ENCODE measurements at places on chromosomes 16 and 17. TPM values are rescaled to one million over a fixed set of nuclear protein-coding genes. Genes with fewer than 3 reads are reported as not detected.

Gene SMTNL2
- not detected for total RNA-seq

Gene XYLT1
- 11.5 TPM for total RNA-seq

Gene NPIPA8
- 8.4 TPM for total RNA-seq

Gene RNF213
- total RNA-seq = 60.1 TPM

Gene CCL1
- not detected for total RNA-seq

Gene RUNDC3A
- 0.18 TPM for total RNA-seq

Gene SYNGR3
- 1.8 TPM for total RNA-seq

DNA sequence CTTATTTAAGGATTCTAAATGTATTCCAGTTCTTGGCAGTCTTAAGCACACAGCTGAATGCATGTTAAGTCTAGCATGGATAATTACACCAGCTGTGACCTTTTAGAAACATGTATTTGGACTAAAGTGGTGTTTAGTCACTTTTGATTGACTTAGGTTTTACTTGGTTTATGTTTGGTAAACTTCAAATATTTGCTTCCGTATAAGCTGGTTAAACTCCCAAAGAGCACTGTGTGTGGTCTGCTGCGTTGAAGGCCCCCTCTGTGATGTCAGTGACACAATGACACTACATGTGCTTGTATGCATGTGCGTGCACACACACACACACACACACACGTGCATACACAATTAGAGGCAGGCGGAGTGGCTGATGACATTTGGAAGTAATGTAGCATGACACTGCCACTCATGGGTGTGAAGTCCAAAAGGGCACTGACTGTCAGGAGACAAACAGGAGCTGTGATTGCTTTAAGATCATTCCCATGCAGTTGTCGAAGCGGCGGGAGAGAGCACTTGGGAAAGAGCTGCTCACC, 156.1 kb upstream of the CDH13 start:
- no peak for DNase-seq

DNA sequence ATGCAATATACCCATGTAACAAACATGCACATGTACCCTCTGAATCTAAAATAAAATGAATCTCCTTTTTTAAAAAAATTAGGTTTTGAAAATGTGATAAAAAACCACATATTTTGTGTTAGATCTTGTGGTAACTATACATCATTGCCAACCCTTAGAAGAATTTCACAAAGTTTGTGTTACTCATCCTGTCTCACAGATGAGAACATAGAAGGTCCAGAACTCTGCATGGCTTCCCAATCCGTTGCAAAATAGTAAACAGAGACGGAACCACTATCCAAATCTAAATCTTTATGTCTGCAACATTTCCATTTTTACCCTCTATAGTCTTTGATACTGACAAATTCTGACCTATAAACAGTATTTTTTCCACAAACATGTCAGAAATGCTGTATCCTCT, 759.9 kb downstream of the KCNJ2 start:
- no peak for DNase-seq

GRCh38 chr17:78567991-78568390, 9.2 kb downstream of the DNAH17 start:
- DNase-seq = no peak

DNA sequence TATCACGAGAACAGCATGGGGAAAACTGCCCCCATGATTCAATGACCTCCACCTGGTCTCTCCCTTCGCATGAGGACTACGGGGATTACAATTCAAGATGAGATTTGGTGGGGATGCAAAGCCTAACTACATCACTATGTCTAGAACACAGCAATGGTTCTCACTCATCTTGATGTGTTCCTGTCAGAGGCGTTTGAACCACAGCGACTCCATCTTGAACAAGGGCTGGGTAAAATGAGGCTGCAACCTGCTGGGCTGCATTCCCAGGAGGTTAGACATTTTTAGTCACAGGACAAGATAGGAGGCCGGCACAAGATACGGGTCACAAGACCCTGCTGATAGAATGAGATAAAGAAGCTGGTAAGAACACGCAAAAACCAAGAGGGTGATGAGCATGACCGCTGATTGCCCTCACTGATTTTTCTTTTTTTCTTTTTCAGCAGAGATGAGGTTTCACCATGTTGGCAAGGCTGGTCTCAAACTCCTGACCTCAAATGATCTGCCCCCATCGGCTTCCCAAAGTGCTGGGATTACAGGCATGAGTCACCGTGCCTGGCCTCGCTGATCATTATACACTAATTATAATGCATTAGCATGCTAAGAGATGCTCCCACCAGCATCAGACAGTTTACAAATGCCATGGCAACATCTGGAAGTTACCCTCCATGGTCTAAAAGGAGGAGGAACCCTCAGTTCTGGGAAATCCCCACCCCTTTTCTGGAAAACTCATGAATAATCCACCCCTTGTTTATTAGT, 3.0 kb upstream of the PPY start:
- no peak for DNase-seq

DNA sequence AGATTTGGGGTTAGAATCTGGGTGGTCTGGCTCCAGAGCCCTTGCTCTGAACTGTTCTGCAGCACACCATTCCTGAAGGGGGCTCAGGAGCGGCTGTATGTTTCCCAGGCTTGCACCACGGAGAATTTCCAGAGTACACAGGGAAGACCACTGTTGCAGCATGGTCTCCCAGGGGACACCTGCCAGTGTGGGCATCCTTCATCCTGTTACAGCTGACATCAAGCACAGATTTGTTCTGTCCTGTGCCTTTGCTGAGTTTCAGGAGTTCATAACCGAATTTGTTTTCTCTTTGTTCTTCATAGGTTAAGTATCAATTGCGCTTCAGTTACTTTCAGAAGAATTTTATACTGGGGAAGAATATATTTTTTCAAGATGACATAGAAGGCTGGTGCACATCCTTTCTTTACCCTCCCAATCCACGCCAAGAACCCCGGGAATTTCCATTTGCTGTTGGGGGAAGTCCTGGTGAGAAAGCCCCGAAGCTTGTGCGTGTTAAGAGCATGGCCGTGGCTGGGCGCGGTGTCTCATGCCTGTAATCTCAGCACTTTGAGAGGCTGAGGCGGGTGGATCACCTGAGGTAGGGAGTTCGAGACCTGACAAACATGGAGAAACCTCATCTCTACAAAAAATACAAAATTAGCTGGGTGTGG, 26.3 kb upstream of the ABCA3 start:
- DNase-seq = no peak

DNA sequence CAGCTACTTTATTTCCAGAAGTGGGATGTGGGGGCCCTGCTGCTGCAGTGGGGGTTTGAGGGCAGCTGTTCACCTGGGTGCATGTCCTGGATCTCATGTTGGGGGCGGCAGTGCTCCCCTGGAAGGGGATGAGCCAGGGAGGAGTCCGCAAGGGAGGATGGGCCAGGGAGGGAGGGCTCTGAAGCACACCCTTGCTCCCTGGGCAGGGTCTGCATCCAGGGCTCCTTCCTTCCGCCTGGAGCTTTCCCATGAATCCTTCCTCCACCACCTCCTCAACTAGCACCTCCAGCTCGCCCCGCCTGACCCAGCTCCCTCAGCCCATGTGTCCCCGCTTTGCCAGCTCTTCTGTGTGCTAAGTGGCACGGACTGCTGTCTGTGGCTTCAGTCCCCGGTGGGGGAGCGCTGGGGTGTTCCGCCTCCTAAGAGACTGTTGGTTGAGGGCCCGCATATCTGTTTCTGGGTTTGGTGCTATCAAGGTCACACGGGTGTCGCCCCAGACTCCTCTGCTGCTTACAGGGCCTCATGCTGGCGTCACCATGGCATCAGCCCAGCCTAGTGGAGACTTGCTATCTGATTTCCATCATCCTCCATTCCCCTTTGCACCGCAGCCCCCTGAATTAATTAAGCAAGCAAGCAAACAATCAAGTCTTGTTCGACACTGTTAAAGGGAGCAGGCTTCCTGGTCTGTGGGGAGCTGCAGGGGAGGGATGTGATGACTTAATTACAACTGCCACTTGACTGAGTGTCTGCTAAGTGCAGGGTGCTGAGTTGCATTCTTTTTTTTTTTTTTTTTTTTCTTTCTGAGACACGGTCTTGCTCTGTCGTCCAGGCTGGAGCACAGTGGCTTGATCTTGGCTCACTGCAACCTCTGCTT, 71.8 kb downstream of the PRKCA start:
- no peak for DNase-seq

- no peak for DNase-seq
Measured at GRCh38 chr17:78147315-78147998, 1.3 kb downstream of the C17orf99 start.

- DNase-seq = no peak
Measured at GRCh38 chr17:279776-280175, 72.8 kb downstream of the RPH3AL start.

GRCh38 chr16:59591480-59591879, 857.4 kb upstream of the GOT2 start:
- no peak for DNase-seq

- peak; percentile 33 for DNase-seq
Measured at GRCh38 chr17:62109378-62109902, 44.4 kb upstream of the MED13 start.

GRCh38 chr16:15887283-15887682, 1.1 kb downstream of the CEP20 start:
- no peak for DNase-seq

GRCh38 chr17:77006971-77007649, 133.7 kb upstream of the SEC14L1 start:
- no peak for DNase-seq

DNA sequence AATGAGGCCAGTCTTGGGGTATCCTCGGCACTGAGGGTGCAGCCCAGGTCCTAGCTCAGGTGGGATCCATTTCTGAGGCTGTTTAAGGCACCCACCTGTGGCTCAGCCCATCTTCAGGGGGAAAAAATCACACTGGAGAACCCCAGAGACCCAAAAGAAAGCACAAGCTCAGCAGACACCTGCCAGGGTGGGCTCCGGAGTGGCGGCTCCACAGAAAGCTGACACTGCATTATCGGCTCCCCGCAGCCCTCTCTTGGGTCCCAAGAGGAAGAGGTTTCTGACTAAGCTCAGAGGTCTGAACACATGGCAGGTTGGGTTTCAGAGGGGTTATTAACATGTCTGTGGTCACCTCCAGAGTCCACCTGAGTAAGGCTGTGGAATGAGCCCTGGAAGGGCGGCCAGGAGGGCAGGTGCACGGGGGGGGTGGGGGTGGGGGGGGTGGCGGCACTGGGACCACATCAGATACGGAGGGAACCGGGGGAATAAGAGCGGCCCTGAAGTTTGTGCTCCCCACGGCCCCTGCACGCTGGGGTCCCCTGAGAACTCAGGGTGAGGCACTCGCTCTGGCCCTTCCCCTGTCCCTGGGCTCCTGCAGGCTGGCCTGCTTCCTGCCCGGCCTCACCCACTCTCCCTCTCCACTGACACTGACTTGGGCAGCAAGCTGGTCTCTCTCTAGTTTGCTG, 79.5 kb downstream of the TIMM22 start:
- no peak for DNase-seq

DNA sequence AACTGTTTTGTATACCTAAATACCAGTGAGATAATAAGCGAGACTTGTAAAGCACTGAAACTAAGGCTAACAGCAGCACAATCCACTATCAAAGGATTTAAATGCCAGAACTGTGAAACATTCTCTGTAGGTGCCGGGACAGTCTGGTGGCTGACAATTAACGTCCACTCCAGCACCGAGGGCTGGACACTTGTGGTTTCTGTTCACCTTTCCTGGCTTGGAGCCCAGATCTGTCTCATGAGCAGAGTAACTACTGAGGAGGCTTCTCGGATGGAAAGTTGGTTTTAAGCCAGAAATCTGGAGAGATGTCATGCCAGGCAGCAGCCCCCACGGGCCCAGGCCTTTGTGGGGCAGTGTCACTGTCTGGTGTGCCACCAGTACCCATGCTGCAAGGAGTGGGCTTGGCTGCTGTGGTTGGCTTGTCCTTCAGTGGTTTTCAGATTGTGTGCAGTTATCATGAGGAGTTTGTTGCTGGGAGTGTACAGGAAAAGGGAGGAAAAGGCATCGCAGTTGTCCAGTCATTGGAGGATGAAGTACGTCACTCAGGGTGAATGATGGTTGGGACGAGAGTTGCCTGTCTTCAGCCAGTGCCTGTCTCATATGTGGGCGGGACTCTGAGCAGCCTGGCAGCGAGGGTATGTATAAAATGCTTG, 35.5 kb downstream of the UBN1 start:
- peak; percentile 46 for DNase-seq

GRCh38 chr16:79347277-79347676, 253.3 kb downstream of the MAF start:
- DNase-seq = no peak

DNA sequence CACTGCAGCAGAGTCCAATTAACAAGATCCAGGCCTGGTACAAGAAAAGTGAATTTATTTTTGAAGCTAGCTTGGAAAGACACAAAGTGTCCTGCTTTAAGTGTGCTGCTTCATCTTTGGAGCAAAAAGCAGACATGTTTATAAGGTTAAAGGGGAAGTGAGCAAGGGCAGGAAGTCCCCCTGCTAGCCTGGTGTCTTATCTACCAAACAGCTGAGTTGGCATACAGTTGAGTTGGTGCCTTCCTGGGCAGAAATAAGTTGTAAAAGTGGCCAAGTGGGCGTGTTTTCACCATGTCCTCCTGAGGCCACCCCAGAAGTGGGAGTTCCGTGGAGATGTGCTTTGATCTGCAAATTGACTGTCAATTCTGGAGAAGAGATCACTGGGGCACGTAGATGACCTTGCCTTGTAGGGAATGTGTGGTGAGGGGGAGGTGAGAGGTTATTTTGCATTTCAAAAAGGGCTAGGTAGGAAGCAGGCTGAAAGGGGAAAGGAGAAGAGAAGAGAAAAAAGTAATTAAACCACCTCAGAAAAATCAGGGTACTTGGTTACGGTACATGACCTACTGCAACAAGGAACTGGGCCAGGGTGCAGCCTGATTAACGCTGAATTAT, 38.3 kb upstream of the HSBP1 start:
- DNase-seq = no peak

GRCh38 chr17:76499267-76499667, 2.0 kb downstream of the RHBDF2 start:
- peak; percentile 42 for DNase-seq
